Right renal pelvis (tissue), 4 donors: ENCODE measurements at places on chromosomes 6 and 20. TPM values are rescaled to one million over a fixed set of nuclear protein-coding genes. Genes with fewer than 3 reads are reported as not detected.

GRCh38 chr20:23145281-23145700, 59.2 kb upstream of the CD93 start:
- no peak for DNase-seq

Gene LKAAEAR1
- not detected for polyA plus RNA-seq

DNA sequence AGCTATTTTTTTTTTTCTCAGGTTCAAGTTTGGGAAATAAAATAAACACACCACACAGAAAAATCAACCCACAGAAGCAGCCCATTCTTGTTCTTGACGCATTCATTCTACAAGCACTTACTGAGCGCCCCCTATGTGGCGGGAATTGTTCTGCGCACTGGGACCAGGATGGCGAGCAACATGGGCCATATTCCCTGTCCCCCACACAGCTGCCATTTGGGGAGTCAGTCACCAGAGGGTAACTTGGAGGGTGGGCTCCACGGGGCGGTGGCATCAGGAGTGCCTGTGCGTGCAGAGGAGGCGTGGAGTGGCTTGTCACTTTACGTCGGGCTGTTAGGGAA, 185.0 kb upstream of the PDE10A start:
- no peak for DNase-seq

DNA sequence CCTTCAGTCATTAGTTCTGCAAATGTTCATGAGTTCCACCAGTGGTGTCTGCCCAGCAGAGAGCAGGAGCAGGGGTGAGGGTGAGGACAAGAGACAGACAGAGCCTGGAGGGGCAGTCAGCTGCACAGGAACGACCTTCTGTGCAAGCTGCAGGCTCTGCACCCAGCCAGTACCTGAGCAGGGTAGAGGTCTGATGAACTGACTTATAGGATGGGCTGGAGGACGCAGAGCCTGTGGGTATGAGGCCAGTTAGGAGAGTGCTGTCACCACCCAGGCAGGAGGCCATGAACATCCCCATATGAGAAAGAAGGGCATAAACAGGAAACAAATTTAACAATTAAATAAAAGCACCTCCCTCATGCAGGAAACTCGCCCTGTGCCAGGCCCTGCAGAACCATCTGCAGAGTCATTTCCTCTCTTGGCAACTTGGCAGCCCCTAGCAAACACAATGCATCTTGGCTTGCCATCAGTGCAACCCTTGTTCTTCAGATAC, 17.9 kb downstream of the C6orf15 start:
- DNase-seq: no peak

Gene FNDC1
- polyA plus RNA-seq: 8.6 TPM
